ENCODE measurements at places on chromosomes 4 and X.

- DNase-seq = no peak
Measured at GRCh38 chr4:150384249-150384648, 197.7 kb upstream of the MAB21L2 start.

GRCh38 chr4:86935566-86935852, 698 bp downstream of the AFF1 start:
- peak; percentile 27 for DNase-seq

DNA sequence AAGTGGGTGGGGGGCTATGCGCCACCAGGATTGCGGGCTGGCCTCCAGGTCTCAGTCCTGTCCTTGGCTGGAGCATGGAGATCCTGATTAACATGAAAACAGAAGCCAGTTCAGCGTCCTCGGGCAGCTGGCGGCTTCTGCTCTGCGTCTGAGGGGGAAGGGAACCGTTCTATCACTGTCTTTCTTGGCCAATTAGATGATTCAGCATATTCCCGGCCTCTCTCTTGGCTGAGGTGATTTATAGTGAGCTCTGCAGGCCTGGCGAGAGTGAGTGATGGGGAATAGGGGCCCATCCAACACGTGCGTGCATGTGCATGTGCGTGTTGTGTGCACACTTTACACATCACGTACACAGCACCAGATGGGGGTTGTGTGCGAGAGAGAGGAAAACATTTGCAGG, 145.8 kb upstream of the ATP6AP2 start:
- DNase-seq = peak; percentile 79

DNA sequence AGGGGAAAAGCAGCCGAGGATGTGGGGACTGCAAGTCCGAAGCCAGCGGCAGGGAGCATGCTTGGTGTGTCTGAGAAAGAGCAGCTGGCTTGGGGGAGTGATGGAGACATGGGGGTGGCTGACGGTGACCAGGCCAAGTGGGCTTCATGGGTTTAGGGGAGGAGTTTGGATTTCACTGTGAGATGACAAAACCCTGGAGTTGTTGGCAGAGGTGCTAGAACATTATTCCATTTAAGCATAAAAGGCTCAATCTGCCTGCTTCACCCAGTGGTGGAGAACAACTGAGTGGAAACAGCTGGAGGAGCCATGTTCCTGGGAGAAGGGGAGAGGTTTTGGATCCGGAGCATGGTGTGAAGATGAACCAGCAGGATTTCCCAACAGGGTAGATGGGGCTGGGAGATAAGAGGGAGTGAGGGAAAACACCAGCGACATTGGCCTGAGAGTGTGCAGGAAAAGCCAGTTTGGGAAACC, 318.0 kb upstream of the TAPT1 start:
- no peak for DNase-seq

DNA sequence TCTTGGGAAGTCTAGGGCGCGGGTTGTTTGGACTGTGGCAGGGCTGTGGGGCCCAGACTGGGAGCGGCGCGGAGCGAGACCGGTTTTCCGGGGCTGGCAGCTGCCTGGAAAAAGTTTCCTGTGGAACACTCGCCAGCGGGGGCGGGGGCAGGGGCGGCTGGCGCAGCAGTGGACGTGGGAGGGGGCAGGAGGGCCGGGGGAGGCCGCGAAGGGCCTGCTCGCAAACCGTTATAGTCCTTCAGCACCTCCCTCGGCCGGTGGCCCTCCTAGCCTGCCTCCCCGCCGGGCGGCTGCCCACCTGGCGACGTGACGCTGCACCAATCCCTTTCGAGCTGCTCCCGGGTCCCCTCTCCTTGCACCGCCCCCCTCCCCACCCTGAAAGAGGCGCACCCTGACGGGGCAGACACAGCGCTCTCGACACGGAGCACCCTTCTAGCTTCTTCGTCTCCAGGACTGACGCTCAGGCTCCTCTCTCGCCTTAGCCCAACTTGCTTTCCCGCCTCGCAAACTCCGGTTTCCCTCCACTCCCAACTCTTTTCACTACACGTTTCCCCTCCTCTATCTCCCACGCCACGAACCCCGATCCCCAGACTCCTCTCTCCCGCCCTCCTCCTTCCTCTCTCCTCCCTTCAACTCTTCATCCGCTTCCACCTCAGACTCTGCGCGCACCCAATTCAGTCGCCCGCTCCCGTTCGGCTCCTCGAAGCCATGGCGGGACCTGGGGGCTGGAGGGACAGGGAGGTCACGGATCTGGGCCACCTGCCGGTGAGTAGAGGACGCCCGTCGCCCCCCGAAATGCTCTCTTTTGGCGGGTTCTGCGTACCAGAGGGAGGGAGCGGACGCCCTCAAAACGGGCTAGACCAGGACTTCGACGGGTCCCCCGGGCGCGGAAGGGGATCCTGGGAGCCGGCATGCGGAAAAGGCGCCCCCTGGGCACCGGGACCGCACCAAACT, at the start of gene NRK:
Gene NRK (plus strand): TSS at position 402 of the 954 bp plus-strand sequence. CDS start 307 bp downstream, at position 709.
- DNase-seq = peak; percentile 53

- DNase-seq = no peak
Measured at GRCh38 chr4:169741569-169741968, 16.2 kb downstream of the HPF1 start.

DNA sequence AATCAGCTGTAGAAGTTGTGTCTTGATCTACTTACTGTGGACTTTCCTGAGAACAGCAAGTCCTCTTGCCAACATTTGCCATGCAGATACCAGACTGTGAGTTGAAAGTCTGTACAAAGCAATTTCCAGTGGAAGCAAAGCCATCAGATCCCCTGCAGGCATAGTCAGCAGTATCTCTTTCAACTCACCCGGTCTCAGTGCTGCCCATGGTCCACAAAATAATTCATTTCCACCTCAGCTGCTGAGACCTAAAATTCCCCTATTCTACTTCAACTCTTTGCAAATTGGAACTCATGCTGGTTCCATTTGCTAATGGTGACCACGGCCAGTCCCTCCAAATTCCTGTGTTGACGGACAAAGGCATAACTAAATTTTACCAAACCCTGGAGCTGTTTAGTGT, 46.0 kb upstream of the RPL34 start:
- no peak for DNase-seq

GRCh38 chr4:154368060-154368459, 123.5 kb downstream of the DCHS2 start:
- DNase-seq = no peak

DNA sequence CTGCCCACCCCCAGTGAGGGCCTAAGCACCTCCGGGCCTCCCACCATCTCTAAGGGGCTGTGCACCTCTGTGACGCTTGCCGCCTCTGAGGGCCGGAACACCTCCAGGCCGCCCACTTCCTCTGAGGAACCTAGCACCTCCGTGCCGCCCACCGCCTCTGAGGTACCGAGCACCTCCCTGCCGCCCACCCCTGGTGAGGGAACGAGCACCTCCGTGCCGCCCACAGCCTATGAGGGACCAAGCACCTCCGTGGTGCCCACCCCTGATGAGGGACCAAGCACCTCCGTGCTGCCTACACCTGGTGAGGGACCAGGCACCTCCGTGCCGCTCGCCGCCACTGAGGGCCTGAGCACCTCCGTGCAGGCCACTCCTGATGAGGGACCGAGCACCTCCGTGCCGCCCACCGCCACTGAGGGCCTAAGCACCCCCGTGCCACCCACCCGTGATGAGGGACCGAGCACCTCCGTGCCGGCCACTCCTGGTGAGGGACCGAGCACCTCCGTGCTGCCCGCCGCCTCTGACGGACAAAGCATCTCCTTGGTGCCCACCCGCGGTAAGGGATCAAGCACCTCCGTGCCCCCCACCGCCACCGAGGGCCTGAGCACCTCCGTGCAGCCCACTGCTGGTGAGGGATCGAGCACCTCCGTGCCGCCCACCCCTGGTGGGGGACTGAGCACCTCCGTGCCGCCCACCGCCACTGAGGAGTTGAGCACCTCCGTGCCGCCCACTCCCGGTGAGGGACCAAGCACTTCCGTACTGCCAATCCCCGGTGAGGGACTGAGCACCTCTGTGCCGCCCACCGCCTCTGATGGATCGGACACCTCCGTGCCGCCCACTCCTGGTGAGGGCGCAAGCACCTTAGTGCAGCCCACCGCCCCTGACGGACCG, 977 bp downstream of the MAGEE1 start:
- DNase-seq = peak; percentile 48

Data from stomach (tissue), 19 donors.